Mesenchymal stem cell (in vitro differentiated cells and primary cell): ENCODE measurements at places on chromosomes 3 and 15.
A peak's percentile ranks its signal among the peaks of the same experiment; 100 is the strongest.

DNA sequence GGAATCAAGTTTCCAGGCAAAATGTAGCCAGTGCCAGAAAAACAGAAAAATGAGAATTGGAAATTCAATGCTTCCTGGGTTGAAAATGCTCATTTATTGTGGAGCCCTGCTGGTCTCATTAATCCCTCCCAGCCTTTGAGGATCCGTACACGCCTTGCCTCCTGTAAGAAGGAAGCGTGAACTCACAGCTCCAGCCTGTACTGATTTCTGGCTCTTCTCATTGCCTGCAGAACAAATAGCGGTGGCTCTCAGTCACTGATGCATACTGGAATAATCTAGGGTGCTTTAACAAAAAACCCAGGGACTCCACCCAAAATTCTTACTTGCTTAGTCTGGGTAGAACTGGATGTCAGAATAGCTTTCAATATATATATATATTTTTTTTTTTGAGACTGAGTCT is 29.3 kb upstream of the SLC24A5 start:
- no peak for DNase-seq

GRCh38 chr3:52052831-52053306 is 3.5 kb downstream of the DUSP7 start:
- peak; percentile 86 for DNase-seq

DNA sequence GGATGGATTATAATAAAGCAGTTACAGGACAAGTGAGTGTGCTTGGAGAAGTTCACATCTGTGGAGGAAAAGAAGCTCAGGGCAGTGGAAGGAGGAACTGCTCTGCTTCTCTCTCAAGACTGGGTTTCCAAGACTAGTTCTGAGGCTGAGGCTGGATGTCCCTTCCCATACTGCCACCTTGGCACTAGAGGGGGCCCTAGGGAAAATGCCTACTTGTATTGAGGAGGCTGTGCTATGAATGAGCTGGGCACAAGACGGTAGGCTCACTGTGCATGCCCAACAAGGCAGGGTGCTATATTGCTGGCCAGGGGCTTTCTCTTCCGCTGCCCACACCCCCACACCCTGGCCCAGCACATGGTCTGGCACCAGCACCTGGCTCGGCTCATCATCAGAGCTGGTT is 65.2 kb downstream of the SLCO2A1 start:
- no peak for DNase-seq

- DNase-seq = no peak
Measured at GRCh38 chr3:25097023-25097422, 331.0 kb upstream of the RARB start.

- DNase-seq = no peak
Measured at GRCh38 chr3:23444386-23444785, 241.3 kb downstream of the UBE2E2 start.

- DNase-seq = peak; percentile 41
Measured at GRCh38 chr3:5226783-5227182, 39.3 kb downstream of the EDEM1 start.

DNA sequence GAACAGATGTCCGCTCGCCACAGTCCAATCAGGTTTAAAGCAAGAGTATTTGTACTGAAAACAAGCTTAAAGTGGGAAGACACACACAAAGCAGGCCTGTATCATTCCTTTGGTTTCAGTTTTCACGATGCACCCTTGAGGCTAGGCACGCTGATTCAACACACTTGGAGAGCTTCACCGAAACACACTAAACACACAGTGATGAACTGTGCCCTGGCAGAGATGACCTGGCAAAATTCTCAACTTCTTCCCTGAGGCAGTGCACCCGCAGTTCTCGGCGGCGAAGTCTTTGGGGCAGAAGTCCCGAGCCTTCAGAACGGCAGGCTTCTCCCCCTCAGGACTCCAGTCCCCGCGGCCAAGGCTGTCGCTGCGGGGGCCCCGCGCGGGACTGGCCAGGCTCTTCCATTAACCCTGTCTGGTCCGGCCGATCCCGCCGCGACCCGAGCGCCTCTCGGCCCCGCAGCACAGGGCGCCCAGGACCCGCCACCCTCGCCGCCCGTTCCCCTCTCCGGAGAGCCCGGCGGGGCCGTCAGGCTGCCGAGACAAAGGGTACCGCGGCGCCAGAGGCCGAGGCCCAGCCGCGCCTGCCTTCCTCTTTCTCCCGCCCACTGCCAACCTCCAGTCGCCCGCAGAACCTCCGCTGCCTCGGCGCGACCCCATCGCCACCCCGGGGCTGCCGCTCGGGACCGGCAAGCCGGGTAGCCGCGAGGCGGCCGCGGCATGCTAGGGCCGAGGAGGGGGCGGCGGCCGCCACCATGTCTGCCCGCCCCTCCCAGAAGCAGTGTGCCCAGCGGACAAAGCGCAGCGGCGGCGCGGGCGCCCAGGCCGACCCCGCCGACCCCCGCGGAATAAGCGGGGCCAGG is 792 bp downstream of the GABPB1 start:
- DNase-seq = peak; percentile 96

DNA sequence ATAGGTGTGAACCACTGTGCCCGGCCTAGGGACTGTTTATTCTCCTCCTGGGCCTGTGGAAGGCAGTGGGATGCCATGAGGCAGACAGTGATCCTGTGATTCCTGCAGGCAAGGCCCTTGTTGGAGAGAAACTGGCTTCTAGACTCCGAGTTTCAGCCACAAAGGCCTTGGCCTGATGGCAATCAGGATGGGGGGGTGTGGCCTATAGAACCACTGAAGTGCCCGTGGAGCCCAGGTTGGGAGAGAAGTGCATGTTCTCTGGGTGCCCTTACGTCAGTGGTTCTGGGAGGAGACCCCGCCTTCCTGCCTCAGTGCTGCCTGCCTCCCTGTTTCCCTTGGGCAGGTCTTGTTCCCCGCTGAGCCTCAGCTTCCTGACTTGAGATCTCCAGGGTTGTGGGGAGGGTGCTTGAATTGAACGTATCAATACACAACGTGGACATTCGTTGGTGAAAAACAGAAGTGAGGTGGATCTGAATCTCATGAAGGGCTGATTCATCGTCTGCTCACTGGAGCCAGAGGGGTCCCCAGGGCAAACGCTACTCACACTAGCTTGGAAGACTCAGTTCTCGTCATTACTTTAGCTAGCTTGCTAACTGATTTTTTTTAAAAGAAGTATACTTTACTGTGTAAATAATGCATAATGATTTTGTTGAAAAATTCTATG is 31.8 kb downstream of the IRAK2 start:
- peak; percentile 65 for DNase-seq
